Left renal pelvis (tissue), 4 donors: ENCODE measurements at places on chromosomes 1 and 21.

- DNase-seq: no peak
Observed at GRCh38 chr1:85340427-85340826, 64.0 kb upstream of the BCL10 start.

- DNase-seq: no peak
Observed at GRCh38 chr1:234675006-234675405, 65.0 kb upstream of the IRF2BP2 start.

GRCh38 chr1:210369425-210369824 is 40.7 kb downstream of the HHAT start:
- DNase-seq: no peak

DNA sequence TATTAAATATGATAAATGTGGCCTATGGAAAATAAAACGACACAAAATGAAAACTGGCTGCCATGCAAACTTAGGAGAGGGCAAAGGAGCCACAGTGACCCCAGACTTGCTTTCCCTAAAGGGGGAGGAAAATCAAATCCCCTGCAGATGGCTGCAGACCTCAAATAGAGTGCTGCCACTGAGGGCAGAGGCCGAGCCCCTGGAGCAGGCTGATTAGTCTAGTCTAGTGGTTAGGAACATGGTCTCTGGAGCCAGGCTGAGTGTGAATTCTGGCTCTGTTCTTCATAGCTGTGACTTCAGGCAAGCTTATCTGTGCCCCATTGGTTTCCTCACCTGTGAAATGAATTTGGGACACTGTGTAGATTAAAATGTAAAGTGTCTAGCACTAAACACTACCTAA is 60.8 kb downstream of the ITPKB start:
- DNase-seq: no peak
